ENCODE measurements at places on chromosomes 2 and 18. TPM values are rescaled to one million over a fixed set of nuclear protein-coding genes. Genes with fewer than 3 reads are reported as not detected.

Gene CENPO
- 2.2 TPM for total RNA-seq

Gene VWC2L
- not detected for total RNA-seq

Gene DLGAP1
- total RNA-seq, result 0.08 TPM

Gene SP5
- 0.46 TPM for total RNA-seq

Gene CIB4
- not detected for total RNA-seq

Gene PDE1A
- 11.4 TPM for total RNA-seq

Gene RGPD3
- 0.08 TPM for total RNA-seq

Gene CYP27C1
- total RNA-seq, result not detected

Gene REG3A
- total RNA-seq, result not detected

Gene RESP18
- total RNA-seq, result not detected

Gene CYRIA
- total RNA-seq, result 3.9 TPM

Gene CTAGE1
- total RNA-seq, result not detected

Gene SULT1C4
- total RNA-seq, result 2.7 TPM

Gene FRZB
- total RNA-seq, result 1.4 TPM

Gene TAF4B
- total RNA-seq, result 1.5 TPM

Gene COL4A4
- total RNA-seq, result 10.3 TPM

Gene IL36G
- not detected for total RNA-seq

Gene GKN1
- not detected for total RNA-seq

Gene RTP5
- total RNA-seq, result not detected

Gene SERPINB2
- total RNA-seq, result not detected

Gene CFAP53
- total RNA-seq, result 0.11 TPM

Gene PTPN2
- total RNA-seq, result 9.5 TPM

Gene INHBB
- 8.2 TPM for total RNA-seq

Data from Right ventricle myocardium superior (tissue), 1 donor.